Uterus (tissue), 4 donors: ENCODE measurements at places on chromosomes 12 and 14. TPM values are rescaled to one million over a fixed set of nuclear protein-coding genes. Genes with fewer than 3 reads are reported as not detected.

Gene FAR2
- 4.7 TPM for total RNA-seq

Gene PTPN6
- 0.77 TPM for total RNA-seq

Gene ZFYVE21
- total RNA-seq = 276 TPM

Gene ZNF664
- 24.4 TPM for total RNA-seq

Gene OR6C2
- not detected for total RNA-seq

Gene VRTN
- total RNA-seq = not detected
